ENCODE measurements at places on chromosomes 1 and 21.

DNA sequence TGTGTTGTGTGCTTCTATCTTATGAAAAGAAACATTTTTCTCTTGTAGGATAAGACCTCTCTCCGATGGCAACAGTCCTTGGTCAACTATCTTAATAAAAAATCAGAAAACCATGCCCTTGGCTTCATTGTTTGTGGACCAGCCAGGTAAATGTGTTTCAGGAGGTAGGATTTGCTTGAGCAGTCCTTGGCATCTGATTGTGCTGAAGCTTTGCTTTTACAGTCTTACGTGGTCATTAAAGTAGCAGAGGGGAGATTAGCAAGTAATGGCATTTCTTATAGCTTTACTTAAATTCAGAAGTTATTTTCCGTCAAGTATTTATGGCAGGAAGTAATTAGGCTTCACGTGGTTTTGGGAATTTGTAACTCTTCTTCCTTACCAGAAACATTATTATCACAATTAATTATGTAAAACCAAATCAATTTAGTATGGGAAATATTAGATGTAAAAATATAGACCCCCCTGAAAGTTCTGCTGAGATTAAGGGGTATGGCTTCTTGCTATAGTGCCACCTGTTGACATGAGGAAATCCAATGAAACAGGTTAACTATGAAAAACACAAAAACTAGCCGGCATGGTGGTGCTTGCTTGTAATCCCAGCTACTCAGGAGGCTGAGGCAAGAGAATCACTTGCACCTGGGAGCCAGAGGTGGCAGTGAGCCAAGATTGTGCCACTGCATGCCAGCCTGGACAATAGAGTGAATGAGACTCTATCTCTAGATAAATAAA is 49.0 kb downstream of the MAP3K21 start:
- no peak for DNase-seq

DNA sequence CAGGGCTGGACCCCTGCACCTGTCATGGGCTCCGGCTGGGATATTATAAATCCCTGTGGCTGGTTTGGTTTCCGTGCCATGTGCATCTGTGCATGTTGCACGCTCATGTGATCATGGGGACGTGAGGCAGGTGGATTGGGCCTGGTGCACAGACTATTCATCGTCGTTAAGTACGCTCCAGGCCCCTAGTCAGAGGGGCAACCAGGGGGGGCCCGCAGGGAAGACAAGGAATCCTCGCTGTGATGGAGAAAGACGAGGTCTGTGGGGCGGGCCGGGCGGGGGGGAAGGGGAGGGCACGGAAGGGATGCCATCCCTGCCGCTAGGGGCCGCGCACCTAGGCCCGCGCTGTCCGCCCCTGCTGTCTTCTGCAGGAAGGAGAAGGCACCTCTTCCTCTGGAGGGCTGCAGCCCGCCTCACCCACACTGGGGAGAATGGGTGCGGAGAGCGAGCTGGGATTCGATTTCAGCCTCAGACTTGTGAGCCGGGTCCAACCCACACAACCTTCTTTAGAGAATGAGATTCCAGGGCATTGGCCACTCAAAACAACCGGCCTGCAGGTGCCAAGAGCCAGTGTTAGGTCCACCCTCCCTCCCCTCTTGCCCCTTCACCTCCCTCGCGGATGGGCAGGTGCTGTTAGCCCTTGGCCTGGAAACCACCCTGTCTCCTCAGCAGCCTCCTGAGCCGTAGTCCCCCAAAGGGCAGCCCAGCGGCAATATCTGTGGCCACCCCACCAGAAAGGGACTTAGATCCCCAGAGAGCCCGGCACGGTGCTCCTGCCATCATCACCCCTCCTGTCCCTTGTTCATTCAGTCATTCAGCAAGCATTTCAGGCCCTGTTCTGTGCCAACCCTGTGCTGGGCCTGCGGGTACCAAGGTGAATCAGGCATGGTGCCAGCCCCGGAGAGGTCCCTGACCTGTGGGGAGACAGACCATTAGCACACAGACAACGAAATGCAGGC is 950 bp upstream of the LRP8 start:
- DNase-seq, result no peak

DNA sequence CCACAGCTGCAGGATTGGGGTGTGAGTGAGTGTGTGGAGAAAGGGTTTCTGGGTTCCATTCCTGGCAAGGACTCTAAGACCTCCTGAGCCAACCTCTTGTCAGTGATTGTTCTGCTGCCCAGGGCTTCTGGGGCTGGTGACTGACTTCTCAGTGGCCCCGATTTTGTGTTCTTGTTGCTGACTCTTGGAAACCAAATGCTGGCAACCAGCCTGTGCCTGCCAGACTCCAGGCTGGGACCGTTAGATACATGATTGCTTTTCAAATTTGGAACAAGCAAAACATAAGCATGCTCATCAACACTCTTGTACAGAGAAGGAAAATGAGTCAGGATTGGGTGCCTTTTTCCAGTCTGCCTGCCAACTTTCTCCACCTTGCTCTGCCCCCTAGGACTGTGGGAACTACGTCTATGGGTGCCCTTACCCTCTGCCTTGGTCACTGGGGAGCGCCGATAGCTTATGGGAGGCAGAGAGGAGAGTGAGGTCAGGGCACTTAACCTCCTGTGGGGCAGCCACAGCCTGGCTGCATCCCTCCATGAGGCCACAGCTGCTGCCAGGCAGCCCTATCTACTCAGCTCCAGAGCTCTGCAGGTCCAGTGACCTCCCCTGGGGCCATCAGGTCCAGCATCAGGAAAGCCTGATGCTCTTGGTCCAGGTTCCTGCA is 39.3 kb upstream of the EPS8L3 start:
- peak; percentile 48 for DNase-seq

GRCh38 chr1:35605071-35605866 is 32.2 kb downstream of the TFAP2E start:
- DNase-seq, result no peak

DNA sequence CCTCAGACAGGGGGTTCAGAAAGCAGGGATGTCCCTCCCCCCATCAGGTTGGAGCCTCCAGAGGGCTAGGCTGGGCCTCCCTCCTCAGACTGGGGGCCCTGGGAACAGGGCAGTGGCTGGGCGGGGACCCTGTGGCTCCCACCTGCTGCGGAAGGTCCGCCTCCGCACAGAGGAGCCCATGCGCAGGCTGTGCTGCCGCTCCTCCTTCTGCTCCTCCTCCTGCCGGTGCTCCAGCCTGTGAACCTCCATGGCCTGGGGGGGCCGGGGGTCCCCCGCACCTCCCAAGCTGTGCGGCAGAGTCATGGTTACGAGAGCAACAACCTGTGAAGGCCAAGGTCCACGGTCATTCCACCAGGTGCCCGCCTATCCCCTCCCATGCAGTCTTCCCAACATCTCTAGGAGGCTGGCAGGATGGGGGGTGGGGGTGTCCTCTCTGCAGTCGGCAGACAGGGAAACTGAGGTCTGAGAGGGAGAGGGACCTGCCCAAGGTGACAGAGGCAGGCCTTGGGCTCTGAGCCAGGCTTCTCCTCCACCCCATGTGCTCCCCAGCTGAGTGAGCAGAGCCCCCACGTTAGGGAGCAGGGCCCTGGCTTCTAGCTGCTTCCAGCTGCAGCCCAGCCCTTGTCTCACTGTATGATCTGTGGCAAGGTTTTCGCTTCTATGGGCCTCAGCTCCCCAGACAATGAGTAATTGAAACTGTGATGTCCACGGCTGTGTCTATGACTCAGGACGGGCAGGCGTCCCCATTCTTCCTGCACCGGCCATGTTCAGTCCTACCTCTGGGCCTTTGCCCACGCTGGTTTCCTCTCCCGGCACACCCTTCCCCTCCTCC is 3.4 kb downstream of the MYOM3 start:
- no peak for DNase-seq

DNA sequence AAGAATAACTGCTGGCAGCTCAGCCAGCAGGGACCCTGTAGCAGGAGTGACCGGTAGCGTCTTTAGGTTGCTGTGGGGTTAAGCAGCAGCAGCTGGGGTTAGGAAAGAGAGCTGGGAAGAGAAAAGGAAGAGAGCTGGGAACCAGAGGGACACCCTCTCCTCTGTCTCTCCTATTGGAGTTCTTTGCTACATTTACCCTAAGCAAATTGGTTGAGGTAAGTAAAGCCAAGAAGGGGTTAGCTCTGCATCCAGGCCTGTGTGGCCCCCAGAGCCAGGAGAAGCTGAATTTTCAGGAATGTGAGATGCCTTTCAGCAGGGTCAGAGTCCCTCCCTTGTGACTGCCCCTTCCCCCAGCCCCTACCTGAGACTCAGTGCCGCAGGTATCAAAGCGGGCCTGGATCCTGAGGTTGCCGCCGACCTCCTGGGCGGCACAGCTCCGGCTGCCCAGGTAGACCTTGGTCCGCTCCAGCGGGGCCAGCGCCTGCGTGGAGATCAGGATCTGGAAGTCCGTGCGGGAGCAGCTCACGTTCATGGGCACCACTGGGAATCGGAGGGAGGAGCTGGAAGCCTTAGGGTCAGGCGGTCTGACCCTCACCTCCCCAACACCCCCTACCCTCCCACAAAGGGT is 16.4 kb downstream of the CDCP2 start:
- DNase-seq, result no peak

DNA sequence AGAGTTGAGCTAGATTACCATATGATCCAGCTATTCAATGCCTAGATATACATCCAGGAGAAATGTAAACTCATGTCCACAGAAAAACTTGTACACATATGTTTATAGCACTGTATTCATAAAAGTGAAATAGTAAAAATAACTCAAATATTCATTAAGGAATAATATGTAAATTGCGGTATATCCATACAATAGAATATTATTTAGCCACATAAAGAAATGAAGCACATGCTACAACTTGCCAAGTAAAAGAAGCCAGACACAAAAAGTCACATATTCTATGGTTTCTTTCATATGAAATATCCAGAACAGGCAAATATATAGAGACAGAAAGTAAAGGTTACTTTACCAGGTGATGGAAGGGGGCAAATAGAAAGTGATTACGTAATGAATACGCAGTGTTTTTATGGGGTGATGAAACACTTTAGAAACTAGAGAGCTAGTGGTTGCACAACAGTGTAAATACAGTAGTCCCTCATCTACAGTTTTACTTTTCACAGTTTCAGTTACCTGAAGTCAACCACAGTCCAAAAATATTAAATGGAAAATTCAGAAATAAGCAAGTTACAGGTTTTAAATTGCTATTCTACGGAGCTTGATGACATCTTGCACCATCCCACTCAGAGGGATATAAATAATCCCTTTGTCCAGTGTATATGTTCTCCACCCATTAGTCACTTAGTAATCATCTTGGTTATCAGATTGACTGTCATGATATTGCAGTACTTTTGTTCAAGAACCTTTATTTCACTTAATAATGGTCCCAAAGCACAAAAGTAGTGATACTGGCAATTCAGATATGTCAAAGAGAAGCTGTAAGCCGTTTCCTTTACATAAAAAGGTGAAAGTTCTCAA is 62.3 kb downstream of the ZNF644 start:
- no peak for DNase-seq

GRCh38 chr1:76640092-76640491 is 227.2 kb upstream of the ST6GALNAC5 start:
- DNase-seq, result no peak

- no peak for DNase-seq
Measured at GRCh38 chr1:43438953-43439581, 14.7 kb downstream of the HYI start.

DNA sequence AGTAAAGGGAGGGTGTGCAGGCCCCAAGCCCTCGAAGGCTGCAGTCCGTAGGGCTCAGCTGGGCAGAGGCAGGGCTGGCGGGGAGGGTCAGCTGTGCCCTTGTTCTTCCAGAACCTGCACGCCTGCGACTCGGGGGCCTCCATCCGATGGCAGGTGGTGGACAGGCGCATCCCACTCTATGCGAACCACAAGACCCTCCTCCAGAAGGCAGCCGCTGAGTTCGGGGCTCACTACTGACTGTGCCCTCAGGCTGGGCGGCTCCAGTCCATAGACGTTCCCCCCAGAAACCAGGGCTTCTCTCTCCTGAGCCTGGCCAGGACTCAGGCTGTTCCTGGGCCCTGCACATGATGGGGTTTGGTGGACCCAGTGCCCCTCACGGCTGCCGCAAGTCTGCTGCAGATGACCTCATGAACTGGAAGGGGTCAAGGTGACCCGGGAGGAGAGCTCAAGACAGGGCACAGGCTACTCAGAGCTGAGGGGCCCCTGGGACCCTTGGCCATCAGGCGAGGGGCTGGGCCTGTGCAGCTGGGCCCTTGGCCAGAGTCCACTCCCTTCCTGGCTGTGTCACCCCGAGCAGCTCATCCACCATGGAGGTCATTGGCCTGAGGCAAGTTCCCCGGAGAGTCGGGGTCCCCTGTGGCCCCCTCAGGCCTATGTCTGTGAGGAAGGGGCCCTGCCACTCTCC is 13.6 kb upstream of the LRRC3 start:
- no peak for DNase-seq

DNA sequence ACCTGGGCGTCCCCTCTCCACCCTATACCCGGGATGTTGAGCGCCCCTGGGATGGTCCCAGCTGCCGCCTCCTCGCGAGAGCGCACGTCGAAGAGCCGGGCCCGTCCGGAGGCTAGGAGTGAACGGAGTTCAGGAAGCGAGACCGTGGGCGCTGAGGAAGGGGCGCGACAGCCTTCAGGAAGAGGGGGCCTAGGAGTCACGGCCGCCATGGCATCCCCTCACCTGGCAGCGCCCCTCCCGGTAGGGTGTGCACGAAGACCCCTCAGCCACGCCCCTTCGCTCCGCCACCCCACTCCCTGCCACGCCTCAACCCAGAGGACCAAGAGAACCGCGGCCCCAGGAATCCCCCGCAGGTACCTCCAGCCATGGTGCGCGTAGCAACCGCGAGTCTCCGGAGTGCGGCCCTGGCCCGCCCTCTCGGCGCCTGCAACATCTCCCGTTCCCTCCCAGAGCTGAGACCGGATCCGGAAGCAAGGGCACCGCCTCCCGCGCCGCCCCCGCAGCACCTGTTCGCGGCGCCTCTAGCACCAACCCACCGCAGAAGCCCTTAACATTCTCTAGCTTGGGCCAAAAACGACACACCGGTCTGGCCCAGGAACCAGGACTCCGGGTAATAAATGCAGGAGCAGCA is at the start of gene TSTD1:
TSS of gene TSTD1 (minus strand) at position 442 of the 631 bp plus-strand sequence. CDS start at position 367, 75 bp downstream.
- DNase-seq, result peak; percentile 77

GRCh38 chr1:162717548-162718184 is 72.8 kb upstream of the HSD17B7 start:
- DNase-seq, result no peak

- DNase-seq, result no peak
Measured at GRCh38 chr1:58149271-58149812, 397.2 kb downstream of the OMA1 start.

- peak; percentile 1 for DNase-seq
Measured at GRCh38 chr1:114033216-114033706, 54.0 kb downstream of the OLFML3 start.

- DNase-seq, result no peak
Measured at GRCh38 chr1:101388904-101389546, 152.2 kb downstream of the S1PR1 start.

DNA sequence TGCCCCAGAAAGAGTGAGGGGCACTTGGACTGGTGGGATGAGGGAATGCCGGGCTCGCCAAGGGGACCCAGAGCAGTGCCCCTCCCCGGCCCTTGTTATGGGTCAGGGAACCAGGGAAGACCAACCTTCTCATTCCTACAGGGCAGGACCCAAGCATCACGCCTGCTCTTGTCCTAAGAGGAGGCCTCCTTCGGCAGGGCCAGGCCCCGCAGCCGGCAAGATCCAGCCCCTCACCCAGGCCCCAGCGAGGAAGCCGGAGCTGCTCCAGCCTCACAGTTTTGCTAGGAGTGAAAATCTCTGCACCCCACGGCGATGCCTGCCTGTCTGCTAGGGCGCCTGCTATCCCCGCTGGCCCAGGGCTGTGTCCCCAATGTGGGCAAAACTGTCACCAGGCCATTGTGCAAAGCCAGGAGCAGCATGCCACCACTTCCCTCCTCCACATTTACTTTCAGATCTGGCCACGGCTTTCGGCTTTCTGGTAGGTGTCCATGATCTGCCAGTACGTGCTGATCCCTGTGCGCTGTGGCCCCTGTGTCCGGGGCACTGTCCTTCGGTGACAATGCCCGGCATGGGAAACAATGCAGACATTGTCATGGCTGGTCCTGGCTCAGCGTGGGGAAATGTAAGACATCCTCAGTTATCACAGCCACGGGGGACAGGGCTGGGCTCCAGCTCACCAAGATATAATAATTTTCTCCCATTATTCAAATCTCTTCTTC is 9.6 kb downstream of the ACTRT2 start:
- peak; percentile 25 for DNase-seq
